ENCODE measurements at places on chromosomes 11 and 22.

DNA sequence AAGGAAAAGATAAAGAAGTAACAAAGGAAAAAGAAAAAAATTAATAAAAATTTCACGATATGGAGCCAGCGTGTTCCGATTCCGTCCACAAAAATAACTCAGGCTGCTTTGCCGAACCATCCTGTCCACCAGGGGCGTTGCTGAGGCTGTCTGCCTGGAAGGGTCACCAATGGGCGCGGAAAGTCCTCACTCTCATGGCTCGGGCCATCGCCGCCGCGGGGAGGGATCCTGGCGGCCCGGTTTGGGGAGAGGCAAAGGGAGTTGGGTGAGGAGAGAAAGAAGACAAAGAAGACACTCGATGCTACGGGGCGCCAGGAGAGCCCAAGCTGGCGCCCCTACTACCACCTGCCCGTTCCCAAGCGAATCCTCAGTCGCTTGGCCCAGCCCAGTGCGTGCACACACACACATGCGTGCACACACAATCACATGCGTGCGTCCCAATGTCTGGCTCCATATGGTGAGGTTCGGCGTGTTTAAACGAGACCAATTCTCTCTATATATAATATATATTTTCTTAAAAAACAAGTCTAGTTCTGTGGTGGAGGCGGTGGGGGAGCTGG is 5.6 kb upstream of the PYGM start:
- DNase-seq, result no peak

- DNase-seq, result no peak
Observed at GRCh38 chr11:47225552-47226400, 11.0 kb downstream of the DDB2 start.

GRCh38 chr11:122330279-122330965 is 214.4 kb upstream of the BLID start:
- DNase-seq, result no peak

GRCh38 chr11:119284344-119285157 is 32.4 kb downstream of the MCAM start:
- no peak for DNase-seq

GRCh38 chr11:59865031-59865430 is 1.3 kb downstream of the TCN1 start:
- DNase-seq, result no peak

DNA sequence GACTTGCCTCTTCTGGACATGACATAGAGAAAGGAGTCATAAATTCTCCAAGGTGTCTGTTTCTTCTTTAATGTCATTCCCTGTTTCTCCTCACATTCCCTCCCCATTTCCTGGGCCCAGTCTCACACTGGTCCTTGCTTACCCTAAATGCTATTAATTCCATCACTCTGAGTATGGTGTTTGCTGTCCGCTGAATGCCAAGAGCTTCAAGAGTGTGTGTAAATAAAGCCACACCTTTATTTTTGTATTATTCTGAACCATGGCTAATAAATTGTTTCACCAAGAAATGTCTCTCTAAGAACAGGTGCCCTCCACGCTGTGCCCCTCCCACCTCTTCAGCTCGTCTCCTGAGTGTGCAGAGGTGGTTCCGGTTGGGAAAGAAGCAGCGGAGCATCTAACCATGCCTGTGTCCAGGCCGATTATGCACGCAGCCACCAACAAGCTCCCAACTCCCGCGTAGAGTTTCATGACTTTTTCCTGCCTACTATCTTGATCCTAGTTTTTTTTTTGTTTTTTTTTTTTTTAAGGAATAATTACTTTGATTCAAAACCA is 8.6 kb downstream of the TMEM121B start:
- no peak for DNase-seq

GRCh38 chr11:85551881-85552280 is 75.3 kb downstream of the DLG2 start:
- DNase-seq, result no peak

GRCh38 chr11:10528121-10528520 is 12.9 kb downstream of the RNF141 start:
- DNase-seq, result no peak

DNA sequence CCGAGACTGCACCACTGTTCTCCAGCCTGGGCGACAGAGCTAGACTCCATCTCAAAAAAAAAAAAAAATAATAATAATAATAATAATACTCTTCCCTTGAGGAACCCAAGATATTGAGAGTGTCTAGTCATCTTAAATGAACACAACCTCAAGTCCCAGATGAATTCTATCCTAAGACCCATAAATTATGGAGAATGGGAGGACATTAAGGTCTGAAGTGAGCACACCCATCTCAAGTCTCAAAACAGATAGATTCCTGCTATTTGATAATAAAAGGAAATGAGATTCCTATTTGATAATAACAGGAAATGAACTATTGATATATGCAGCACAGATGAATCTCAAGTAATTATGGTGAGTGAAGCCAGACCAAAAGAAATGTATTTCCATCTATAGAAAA is 51.5 kb downstream of the MAPK1 start:
- DNase-seq, result no peak

- DNase-seq, result no peak
Observed at GRCh38 chr22:42277988-42278776, 7.7 kb upstream of the TCF20 start.
